Stimulated activated CD8-positive, alpha-beta memory T cell treated with anti-CD3 and anti-CD28 coated beads, Interleukin-12 subunit alpha, Interleukin-12 subunit beta, amount 100 ng/mL, for 4 hours (primary cell): ENCODE measurements at places on chromosomes 4 and X.

GRCh38 chr4:55517526-55518229, 29.0 kb downstream of the CLOCK start:
- no peak for DNase-seq

DNA sequence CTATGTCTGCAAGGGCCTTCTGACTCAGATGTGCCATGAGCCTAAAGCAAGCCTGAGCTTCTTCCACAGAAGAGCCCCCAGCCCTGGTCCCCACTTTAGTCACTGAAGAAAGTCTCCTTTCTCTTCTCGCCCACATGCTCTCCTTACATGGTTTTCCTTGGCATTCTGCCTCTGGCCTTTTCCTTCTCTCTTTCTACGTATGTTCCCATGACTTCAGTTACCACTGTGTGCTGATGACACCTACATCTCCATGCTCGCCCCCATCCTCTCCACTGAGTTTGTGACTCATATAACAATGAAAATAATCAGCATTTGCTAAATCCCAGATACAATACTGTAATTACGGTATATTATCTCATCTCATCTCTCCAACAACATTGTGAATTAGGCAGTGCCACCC, 149.3 kb downstream of the AMMECR1 start:
- no peak for DNase-seq

DNA sequence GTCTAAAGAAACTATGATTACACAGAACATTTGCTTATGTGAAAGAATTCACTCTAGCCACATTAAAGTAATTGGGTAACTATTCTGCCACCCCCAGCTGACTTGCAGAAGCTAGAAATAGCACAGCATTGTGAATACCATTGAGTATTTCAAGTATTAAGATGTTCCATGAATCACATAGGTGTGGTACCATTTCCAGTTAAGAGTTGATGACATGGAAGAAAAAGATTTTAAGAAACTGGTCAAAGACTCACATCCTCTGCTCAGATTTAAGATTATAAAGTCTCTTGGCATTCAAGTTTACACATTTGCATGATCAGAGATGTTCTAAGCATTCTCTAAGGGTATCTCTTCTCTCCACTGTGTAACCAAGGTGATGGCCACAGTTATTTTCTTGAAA, 287.5 kb downstream of the CAMK2D start:
- DNase-seq, result no peak

DNA sequence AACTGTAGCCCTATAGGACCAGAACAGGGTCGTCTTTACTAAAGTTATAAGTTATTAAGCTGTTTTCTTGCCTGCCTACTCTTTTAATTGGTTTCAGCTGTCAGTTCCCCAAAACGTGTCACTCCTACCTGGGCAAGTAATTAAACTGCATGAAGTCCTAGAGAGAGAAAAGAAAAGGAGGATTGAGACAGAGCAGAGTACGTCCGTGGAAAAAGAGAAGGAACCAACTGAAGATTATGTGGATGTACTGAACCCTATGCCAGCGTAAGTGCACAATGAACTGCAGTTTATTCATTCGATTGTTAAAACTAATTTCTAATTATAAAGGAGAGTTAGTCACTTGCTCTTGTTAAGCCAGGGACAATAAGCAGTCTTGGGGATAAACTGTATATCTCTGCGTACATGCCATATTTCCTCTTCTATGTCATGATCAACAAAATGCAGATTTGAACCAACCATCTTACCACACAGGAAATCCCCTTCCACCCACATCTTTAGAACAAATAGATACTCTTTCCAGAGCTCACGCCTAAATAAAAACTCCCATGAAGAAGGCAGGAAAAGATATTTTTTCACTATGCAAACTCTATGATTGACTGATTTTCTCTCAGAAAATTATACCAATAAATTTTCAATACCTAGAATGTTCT, 22.8 kb downstream of the STAP1 start:
- no peak for DNase-seq

GRCh38 chr4:26052663-26053541, 138.9 kb downstream of the SMIM20 start:
- DNase-seq, result no peak

DNA sequence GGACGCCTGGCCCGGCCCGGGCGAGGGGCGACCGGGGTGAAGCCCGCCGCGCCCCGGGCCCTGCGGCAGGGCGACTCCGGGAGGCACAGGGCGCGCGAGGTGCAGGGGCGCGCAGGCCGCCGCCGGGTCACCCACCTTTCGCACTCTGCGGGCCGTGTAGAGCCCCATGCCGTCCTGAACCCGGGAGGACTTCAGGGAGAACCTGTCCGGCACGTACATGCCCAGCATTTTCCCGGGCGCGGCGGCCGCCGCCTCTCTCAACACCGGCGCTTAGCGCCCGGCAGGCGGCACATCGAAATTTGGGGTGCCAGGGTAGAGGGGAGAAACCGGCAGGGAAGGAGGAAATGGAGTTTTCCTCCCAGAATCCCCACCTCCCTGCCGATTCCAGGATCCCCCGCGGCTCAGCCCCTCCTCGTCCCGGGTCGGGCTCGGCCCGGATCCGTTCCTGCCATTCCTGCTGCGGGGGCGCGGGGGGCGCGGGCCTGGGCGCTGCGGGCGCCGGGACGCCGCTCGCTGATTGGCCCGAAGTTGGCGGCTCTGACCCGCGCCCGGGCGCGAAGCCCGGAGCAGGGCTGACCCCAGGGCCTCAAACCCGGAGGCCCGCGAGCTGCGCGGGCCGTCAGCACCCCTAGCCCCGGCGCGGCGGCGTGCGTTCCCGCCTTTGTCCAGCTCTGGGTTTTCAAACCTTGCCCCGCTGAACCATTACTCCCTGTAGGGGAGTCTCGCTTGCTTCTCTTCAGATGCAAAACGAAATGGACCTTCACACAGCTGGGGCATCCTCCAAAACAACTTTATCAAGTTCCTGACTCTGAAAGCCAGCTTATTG, at the start of gene PRDM5:
PRDM5 (minus strand) TSS at position 346 of the 826 bp plus-strand sequence; CDS start at position 228, 118 bp downstream.
- no peak for DNase-seq

DNA sequence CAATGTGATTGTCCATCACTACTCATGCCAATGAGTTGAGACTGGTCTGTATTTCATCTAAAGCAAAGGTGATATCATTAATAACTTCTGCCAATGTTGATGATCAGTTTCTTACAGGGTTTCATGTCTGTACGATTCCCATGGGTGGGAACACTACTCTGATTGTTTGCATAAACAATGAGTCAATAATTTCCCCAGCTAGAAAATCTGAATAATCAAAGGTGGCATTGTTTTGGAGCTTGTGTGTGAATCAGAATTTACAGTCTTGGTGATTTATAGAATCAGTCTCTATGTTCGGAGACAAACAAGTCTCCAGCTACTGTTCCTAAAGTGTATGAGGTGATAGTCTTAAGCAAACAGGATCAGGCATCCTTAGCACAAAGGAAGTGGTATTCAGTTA, 35.5 kb upstream of the PARM1 start:
- no peak for DNase-seq

- DNase-seq, result no peak
Measured at GRCh38 chr4:24003926-24004325, 114.1 kb upstream of the PPARGC1A start.

DNA sequence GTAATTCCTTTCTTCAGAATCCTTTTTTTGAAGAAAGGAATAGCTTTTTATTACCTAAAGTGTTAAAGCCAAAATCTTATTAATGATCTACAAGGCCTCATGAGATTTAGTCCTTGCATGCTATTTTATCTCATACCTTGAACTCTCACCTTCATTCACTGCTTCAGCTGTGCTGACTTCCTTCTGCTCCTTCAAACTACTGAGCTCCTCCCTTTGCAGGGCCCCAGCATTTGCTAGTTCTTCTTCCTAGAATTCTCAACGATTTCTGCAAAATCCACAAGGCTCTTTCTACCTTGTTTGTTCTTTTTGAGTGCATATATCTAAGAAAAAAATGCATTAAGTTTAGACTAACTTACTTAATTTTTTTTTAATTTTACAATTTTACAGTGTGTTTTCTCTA, 619.5 kb downstream of the EPHA5 start:
- DNase-seq, result no peak

DNA sequence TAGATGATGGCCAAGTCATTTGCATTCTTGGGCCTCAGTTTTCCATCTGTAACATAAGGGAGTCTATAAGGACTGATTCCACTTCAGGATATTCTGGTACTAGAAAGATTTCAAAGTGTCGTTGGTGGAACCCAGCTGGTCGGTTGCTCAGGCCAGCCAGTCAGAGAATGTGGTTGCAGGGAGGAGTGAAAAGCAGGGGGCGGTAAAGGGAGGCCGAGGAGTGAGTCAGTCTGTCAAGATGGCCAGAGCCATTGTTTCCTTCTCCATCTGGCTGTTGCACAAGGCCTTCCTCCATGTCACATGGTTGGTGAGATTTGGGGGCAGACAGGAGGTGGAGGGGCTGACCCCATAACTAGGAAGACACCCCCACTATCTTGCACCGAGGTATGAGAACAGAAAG, 38.2 kb downstream of the STARD8 start:
- DNase-seq, result no peak

DNA sequence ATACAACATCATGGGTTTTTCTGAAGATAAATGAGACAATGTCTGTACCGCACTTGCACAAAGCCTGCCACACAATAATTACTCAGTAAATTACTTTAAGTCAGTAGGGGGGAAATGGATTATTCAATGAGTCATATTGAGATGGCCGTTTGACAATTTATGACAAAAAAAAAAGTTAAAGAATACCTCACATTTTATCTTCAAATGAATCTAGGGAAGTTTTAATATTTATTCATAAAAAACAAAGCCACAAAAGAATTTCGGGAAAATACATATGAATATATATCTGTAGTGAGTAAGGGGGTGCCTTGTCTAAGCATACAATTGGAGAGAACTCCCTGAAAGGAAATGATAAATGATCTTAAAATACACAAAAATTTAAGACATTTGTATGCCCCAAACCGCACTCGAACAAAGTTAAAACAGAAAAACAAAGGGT, 197.0 kb upstream of the SLC7A11 start:
- no peak for DNase-seq

DNA sequence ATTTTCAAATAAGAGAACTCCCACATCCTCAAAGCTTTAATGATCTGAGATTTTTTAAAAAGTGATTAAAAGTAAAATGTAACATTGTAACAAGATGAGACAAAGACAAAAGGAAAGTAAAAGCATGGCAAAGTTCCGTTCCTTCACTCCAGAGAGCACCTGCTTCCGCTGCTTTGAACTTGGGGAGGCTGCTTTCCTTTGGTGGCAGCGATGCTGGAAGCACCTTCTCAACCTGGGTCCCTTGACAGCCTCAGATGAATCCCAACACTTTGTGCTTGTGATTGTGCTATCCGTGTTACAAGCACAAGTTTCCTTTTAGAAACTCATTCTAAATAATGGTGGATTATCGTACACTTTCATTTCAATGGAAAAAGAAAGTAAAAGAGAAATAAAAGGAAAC, 59.7 kb downstream of the HADH start:
- no peak for DNase-seq

GRCh38 chrX:46029777-46030176, 515.4 kb downstream of the ZNF674 start:
- DNase-seq, result no peak

GRCh38 chr4:8735236-8736089, 136.2 kb downstream of the HMX1 start:
- DNase-seq, result no peak

DNA sequence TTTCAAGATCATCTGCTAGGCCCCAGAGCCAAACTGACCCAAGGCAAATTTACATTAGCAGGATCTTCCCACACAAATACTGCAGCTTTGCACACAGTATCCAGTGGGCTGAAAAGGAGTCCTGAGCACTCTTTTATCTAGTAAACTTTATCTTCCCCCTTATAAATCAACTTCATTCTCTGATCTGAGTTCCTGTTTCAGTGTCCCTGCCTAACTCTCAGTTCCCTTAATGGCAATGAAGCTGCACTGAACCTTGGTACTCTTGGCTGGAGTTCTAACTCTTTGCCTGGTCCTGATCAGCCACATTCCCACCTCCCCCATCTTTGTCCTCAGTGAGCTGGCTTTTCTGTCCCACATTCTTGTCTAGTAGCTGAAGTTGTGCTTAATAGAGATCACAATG, 37.4 kb downstream of the EDA2R start:
- DNase-seq, result no peak

DNA sequence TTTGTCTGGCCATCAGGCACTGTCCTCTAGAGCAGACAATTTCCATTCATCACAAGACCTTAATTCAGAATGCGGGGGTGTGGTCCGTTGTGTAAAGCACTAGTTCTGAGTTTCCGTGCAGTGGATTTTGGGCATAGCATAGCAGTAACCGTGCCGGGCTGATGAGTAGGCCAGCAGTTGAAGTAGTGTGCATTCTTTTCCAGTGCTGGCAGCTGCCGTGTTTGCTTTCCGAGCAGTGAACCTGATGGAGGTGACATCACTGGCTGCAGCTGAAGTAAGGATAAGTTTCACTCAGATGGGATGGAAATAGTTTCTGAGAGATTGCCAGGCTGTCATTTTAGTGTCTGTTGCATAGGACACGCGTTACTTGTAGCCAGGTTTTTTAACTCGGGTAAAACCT, 107.0 kb upstream of the STIM2 start:
- no peak for DNase-seq

GRCh38 chr4:85078016-85078415, 111.5 kb upstream of the WDFY3 start:
- DNase-seq, result no peak

- no peak for DNase-seq
Measured at GRCh38 chr4:105859233-105859632, 36.0 kb upstream of the NPNT start.

DNA sequence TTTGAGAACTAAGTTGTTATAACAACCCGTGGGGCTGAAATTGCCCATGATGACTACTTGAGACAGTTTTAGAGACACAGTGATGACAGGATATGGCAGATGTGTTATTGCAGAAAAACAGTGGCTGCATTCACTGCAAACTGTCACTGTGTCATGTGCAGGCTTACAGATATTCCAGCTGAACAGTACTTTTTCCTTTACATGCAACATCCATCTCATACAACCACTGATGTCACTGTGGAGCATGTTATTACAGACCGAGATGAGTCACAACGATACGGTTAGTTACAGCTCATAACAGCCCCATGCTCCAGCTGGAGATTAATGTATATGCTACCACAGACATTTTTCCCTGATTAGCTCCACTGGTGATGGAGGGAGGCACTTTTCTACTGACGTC, 207.4 kb downstream of the TMA16 start:
- DNase-seq, result no peak

GRCh38 chr4:45944000-45944399, 179.9 kb downstream of the GABRG1 start:
- DNase-seq, result no peak

GRCh38 chr4:89212666-89213381, 94.8 kb downstream of the GPRIN3 start:
- DNase-seq, result no peak

- DNase-seq, result no peak
Measured at GRCh38 chr4:16261313-16261878, 35.1 kb upstream of the TAPT1 start.

GRCh38 chr4:183012879-183013729, 86.0 kb upstream of the WWC2 start:
- no peak for DNase-seq

DNA sequence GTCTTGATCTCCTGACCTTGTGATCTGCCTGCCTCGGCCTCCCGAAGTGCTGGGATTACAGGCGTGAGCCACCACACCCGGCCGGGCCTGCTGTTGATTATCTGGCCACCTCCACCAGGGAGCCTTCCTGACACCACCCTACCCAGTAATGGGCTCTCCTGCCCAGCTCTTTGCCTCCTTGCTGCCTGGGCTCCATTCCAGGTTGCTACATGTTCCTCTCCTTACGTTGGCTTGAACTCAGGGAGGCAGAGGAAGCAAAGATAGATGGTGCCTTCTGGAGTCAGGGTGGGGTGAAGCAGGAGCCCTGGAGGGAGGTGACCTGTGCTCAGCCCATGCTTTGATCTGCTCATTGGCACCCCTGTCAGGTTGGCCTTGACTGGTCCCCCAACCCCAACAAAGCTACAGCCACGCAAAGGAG, 26.3 kb downstream of the FLNA start:
- no peak for DNase-seq

GRCh38 chrX:71510161-71510560, 22.7 kb upstream of the OGT start:
- DNase-seq, result no peak
